Dorsolateral prefrontal cortex (tissue), 122 donors: ENCODE measurements at places on chromosomes 16 and 17. TPM values are rescaled to one million over a fixed set of nuclear protein-coding genes. Genes with fewer than 3 reads are reported as not detected.

DNA sequence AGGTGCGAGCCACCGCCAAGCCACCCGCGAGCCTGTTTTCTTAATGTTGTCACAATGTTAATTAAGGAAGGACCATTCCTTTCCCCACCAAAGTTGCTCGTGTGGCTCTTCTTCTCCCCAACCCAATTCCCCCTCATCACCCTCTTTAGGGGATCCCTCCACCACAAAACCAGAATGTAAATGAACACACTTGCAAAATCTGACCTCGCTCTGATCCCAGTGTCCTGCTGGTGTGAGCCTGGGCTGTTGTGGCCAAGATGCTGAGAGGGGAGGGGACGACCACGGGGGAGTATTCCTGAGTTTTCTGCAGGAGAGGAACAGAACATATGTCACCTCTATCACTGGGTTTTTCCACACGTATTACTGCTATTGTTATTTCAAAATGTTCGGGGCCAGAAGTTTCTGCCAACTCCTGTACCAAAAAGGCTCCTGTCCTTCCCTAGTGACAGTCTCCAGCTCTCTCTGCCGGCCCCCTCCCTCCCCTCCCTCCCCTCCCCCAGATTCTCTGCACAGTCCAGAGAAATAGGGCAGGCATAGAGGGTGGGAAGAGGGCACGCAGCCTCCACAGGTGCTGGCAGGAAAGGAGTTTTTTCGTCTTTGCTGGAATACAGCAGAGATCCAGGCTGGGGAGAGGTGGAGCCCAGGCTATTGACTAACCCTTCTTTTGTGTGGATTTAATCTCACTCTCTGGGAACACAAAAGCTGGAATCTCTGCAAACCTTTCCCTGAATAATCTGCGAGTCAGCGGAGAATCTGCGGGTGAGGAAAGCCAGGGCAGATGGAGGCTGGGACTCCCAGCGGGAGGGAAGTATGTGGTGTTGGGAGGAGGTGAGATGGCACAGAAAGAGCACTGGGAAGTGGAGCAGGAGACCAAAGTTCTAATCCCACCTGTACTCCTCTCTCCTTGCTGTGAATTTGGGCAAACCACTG is 4.5 kb upstream of the CA4 start:
- DNase-seq: no peak

The TEX19 gene
- total RNA-seq: not detected

The NARF gene
- total RNA-seq: 73.6 TPM

The ITGAD gene
- total RNA-seq: not detected

DNA sequence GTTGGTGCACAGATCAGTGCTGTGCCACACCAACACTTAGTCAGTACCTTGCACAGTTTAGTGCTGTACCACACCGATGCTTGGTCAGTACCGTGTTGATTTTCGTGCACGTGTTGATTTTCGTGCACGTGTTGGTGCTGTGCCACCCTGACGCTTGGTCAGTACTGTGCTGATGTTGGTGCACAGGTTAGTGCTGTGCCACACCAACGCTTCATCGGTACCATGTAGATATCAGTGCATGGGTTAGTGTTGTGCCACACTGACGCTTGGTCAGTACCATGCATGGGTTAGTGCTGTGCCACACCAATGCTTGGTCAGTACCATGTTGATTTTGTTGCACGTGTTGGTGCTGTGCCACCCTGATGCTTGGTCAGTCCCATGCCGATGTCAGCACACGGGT is 103.5 kb downstream of the NPIPB11 start:
- DNase-seq: no peak

DNA sequence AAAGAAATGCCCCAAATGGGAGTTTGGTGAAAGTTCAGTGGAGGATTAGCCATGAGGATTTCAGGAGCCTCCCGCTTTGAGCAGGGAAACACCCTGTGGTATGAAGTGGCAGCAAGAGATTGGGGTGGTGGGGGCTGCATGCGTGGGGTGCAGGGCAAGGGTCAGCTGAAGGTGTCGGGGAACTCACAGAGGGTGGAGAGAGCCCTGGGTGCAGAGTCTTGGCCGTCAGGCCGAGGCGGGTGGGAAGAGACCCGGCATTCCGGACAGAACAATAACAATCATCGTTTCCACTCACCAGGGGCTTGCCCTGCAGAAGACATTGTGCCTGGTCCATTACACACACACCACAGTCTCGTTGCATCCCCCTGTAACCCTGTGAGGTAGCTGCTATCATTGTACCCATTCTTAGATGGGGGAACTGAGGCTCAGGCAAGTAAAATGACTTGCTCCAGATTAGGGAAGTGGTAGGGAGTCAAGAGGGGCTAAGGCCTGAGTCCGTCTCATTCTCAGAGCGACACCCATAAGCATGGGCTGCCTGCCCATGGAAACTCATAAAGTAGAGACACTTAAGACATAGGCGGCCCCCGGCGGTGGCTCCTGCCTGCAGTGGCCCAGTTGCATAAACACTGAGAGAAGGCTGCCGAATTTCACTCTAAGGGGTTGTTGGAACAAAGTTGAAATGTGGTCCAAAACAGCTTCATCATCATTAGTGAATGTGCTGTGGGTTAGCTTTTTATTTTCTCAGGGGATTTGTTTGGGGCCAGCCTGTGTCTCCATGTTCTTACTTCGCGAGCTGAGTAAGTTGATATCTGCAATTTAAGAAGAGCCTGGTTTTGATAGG is 93.3 kb downstream of the CMIP start:
- DNase-seq: no peak
